PC-9 (cell line): ENCODE measurements at places on chromosomes 5 and 9. TPM values are rescaled to one million over a fixed set of nuclear protein-coding genes. Genes with fewer than 3 reads are reported as not detected.

Gene FOXD1
- total RNA-seq, result 4.0 and 4.1 TPM in 2 replicates

DNA sequence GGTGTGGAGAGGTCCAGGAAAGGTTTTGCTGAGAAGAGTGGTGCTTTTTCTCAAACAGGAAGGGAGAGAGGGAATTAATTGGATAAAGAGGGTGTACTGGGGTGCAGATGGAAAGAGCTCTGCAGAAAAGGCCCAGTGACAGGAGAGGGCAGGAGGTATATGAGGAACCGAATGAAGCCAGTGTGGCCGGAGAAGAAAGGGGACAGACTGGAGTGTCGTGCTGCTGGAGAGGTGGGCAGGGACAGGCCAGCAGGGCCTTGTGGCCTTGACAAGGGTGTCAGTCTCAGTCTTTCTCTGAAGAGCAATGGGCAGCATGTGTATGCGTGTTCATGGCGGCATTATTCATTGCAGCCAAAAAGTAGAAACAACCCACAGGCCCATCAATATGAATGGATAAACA lies 48.1 kb downstream of the ARHGEF37 start:
- no peak for DNase-seq

GRCh38 chr5:37721447-37721871 lies 118.4 kb downstream of the GDNF start:
- DNase-seq, result no peak

DNA sequence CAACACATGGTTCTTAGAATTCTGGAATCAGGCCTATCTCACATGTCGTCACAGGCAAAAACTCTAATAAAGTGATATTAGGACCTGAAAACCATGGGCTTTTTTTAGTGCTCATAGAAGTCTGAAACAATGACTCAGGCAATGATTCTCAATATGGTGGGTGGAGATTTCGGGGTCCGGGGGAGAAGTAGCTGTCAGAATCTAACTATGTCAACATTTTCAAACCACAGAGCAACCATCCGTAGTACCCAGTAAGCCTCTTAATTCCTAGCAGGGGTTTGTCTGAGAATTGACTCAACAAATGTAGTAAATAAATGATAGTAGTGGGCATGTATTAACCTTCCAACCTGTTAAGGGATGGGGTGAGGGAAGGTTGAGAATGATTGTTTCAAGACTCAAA lies 2.6 kb downstream of the AMACR start:
- DNase-seq, result no peak

- no peak for DNase-seq
These were observed 34.5 kb upstream of the SPARC start for GRCh38 chr5:151721087-151721646.

GRCh38 chr5:90657030-90657429 lies 98.4 kb downstream of the ADGRV1 start:
- no peak for DNase-seq

GRCh38 chr5:6950250-6950649 lies 237.0 kb downstream of the TENT4A start:
- DNase-seq, result no peak

- no peak for DNase-seq
These were observed 54.2 kb downstream of the FNBP1 start for GRCh38 chr9:129988607-129989361.

- peak; percentile 28 for DNase-seq
These were observed 41.6 kb downstream of the TRIO start for GRCh38 chr5:14184725-14185124.

DNA sequence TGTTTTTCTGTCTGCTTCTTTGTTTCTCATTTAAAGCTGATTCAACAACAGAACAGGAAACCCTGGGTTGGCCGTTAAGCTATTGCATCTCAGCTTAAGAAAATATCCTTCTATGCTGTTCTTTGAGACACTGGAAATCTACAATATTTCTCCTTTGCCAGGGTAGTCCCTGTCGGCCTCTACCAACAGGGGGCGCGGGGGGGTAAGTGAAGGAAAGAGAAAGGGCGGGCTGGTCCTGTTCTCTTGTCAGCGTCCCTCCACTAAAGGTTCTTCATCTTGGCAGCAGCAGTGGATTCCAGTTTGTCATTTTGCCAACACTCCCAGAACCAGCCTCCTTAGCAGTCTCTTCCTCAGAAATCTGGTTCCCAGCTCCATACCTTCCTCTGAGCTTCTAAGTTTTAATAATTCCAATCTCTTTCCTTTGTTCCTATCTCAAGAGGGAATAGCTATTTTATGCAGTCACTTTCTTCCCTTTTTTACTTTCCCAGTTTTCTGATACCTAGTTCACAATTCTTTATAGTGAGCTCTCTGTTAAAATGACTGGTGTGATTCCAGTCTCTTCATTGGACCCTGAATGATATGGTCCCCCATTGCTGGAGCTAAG lies 222.3 kb downstream of the GLIS3 start:
- DNase-seq, result no peak

DNA sequence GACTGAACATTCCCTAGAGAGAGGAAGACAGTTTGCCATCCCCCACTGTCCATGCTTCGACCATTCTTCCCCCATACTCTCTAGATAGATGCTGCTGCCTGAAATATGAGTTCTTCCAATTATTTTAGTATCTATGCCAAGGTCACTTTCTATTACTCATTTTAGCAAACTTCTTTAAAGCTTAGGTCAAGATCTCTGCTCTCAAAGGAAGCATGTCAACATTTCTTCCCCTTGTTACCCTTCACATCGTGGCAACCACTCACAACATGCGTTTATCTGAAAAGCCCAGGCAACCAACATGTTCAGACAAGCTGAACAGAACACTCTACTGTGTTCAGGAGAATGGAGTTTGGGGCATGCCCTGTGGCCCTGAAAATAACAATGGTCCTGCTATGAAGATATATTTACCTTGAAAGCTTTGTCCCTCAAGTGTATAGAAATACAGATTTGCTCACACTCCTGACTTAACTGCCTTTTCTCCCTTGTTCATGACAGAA lies 138.4 kb upstream of the KIF2A start:
- no peak for DNase-seq

DNA sequence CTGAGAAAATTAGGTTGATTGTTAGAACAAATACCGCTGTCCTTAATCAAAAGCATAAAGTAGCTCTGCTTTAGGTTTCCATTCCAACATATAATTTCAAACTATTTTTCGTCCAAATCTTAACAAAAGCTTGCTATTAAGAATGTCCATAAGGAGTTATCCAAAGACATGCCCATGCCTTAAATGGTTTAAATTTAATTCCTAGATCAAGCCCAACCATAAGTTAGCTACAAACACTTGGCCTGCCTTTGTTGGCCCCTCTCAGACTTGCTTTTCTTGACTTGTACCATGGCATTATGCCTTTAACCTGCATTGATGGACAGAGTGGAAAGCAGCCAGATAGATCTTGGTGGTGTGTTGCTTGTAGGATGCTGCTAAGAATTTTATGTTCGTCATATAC lies 8.8 kb downstream of the GARNL3 start:
- DNase-seq, result no peak

DNA sequence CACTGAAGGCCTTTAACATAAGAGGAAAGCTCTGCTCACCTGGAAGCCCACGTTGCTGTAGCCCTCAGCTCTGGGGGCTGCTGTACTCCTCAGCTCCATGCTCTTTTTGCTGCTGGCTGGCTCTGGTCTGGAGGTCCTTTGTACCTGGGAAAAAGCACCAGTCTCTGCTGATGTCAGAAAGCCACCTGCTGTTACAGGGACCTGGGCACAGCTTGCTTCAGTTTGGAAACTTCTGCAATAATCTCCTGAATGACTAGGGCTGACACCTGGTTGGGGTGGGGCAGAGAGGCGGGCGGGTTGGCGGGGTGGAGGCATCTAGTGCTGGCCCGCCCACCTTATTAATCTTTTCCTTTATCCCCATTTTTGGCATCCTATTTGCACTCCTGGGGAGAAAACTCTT lies at the start of gene SLC28A3:
Gene SLC28A3, minus strand, starts transcription at position 224 of the 400 bp plus-strand sequence. Its CDS starts 125 bp downstream, at position 99.
- peak; percentile 26 for DNase-seq

DNA sequence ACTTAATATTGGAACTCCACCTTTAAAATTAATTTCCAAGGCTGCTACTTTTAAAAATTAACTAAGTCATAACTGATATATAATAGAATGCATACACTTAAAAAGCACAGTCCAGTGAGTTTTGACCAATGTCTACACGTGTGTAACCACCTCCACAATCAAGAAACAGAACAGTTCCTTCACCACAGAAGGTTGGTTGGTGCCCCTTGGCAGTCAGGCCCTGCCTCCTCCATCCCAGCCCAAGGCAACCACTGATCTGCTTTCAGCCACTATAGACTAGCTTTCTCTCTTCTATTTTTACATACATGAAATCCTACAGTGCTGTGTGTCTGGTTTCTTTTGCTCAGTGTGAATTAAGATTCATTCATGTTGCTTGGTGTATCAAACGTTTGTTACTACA lies 215.2 kb downstream of the CRB2 start:
- DNase-seq, result no peak

- no peak for DNase-seq
These were observed 945 bp downstream of the ANKDD1B start for GRCh38 chr5:75612226-75612569.

- no peak for DNase-seq
These were observed 137.3 kb upstream of the RETREG1 start for GRCh38 chr5:16754086-16754485.

Gene ANXA1
- total RNA-seq, result 653 and 753 TPM in 2 replicates
